ENCODE measurements at places on chromosomes 13 and 19.
A peak's percentile ranks its signal among the peaks of the same experiment; 100 is the strongest.

DNA sequence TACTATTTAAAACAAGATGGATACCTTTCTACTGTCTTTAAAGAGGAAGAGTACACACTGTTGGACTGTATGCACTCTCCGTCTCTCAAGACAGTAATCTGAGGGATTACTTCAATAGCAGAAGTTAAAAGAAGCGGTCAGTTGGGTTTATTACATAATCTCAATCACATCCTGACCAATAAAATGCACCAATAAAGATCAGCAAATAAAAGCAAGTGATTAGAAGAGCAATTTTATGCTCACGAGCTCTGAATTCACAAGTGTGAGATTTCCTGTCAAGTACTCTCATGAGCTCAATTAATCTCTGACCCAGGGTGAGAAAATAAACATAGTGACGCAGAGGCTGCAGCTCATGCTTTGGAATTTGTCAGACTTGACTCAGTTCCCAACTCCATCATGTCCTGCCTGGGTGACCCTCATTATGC is 12.2 kb downstream of the ABCC4 start:
- DNase-seq, result no peak

DNA sequence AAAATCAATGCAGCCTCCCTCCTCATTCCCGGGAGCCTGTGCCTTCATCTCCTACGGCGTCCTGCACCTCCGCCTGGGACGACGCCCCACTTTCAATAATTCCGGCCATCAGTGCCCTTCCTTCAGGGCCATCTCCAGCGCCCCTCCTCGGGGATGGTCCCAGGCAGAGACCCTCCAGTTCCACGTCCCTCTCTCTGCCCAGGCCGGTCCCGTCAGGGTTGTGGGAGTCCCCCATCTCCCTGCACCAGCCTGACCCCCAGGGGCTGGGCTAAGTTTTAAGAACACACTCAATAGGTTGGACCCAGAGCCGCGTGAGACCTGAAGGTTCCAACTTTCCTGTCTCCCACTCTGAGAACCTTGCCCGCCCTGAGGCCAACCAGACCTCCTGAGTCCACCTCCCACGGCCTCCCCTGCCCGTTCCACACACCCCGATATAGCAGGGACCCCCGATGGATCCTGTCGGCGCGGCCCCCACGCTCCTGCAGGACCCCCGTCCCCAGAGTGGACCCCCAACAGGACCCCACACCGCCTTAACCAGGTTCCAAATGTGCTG is 646 bp downstream of the TMEM161A start:
- DNase-seq, result no peak

DNA sequence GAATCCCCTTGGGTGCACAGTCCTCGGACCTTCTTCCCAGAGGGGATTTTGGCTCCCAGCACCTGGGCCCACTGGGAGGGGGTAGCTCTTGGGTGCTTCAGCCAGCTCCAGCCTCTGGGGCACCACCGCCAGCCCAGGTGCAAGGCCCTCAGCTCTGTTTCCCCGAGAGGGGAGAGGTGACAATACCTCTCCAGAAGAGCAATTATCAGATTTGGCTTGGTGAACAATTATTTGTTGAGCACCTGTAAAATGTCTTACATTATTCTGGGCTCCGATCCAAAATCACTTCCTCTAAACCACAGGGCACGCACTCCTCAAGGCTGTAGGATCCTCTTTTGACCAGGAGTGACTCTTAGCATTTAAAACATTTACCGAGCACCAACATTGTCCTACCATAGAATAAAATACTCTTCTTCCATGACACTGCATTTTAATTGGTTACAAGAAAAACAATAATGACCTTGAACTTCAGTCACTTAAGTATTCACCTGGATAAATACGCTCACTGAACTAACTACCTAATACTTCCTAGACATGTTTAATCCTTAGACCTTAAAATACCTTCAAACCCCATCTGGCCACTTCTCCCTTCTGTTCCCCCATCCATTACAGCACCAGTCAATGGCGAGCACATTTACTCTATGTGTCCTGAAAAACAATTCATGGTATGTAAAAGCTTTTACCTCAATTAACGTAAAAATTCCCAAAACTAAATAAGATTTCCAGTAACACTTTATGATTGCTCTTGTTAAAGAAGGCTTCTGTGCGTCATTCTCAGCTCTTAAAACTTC is 54.8 kb downstream of the ABCC4 start:
- DNase-seq, result no peak

GRCh38 chr13:46015366-46015765 is 37.2 kb downstream of the ZC3H13 start:
- no peak for DNase-seq

DNA sequence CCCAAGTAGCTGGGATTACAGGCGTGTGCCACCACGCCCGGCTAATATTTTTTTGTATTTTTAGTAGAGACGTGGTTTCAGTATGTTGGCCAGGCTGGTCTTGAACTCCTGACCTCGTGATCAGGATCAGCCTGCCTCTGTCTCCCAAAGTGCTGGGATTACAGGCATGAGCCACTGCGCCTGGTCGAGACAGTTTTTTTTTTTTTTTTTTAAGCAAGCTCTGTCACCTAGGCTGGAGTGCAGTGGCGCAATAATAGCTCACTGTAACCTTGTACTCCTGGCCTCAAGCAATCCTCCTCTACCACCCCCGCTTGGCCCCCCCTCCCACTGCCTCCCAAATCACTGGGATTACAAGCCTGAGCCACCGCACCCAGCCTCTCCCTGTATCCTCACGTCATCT is 6.4 kb upstream of the MAP2K7 start:
- no peak for DNase-seq

- no peak for DNase-seq
Observed at GRCh38 chr13:34174671-34175145, 356.8 kb downstream of the RFC3 start.

DNA sequence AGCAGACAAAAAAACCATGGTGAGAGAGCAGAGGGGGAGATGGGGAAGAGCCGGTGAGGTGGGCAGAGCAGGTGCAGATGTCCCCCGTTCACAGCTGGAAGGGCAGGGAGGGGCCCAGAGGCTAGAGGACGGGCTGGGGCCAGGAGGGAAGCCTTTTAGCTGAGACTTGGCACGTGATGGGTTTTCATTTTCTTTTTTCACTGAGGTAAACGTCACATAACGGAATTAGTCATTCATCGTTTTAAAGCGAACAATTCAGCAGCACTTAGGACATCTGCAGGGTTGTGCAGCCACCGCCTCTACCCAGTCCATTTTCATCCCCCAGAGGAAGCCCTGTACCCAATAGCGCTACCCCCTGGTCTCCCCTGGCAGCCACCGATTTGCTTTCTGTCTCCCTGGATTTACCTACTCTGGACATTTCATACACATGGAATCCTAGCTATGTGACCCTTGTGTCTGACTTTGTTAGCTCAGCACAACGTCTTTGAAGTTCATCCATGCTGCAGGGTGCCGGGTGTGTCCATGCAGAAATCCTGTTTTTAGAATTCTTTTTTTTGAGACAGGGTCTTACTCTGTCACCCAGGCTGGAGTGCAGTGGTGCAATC is 16.0 kb upstream of the EMC10 start:
- DNase-seq, result no peak

GRCh38 chr13:94608586-94608985 is 6.9 kb downstream of the GPR180 start:
- DNase-seq, result no peak

- DNase-seq, result no peak
Observed at GRCh38 chr13:73136776-73137175, 78.0 kb downstream of the KLF5 start.

DNA sequence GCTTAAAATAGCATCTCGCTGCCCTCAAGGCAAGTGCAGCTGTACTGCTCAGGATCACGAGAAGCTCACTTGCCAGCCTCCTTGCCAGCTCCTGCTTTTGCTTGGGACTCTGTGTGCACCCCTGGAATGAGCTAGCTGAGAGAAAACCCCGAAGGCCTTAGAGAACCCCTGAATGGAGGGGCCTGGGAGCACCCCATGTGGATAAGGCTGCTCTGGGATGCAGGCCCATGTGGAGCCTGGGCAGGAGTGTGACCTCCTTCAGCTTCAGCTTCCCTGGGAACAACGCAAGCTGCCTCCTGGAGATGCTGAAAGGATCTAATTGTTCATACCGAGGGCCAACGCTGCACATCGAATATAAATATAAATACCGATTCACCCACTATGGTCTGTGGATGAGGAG is 109.2 kb downstream of the HSPH1 start:
- no peak for DNase-seq

DNA sequence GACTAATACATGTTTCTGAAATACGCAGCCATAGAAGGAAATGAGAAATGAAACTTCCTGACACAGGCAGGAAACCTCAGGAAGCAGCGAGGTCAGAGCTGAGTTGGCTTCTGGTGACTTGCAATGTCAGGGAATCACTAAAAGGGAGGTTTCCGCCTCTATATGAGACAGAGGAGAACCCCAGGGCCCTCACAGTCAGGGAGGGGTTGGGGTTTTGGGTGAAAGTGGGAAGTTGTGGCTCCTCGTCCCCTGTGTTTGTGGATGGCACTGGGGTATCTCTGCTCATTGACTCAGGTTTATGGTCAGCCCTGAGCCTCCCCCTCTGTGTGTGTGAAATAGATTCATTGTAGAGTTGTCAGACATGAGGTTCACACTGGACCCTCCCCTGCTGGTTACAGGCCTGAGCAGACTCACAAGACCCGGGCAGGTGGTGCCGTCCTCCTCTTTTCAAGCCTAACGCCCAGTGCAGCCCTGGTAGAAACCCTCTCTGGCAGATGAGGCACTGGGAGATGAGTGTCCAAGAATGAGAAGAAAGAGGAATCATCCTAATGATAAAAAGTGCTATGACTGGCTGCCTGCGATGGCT is 5.5 kb upstream of the LILRA6 start:
- no peak for DNase-seq

DNA sequence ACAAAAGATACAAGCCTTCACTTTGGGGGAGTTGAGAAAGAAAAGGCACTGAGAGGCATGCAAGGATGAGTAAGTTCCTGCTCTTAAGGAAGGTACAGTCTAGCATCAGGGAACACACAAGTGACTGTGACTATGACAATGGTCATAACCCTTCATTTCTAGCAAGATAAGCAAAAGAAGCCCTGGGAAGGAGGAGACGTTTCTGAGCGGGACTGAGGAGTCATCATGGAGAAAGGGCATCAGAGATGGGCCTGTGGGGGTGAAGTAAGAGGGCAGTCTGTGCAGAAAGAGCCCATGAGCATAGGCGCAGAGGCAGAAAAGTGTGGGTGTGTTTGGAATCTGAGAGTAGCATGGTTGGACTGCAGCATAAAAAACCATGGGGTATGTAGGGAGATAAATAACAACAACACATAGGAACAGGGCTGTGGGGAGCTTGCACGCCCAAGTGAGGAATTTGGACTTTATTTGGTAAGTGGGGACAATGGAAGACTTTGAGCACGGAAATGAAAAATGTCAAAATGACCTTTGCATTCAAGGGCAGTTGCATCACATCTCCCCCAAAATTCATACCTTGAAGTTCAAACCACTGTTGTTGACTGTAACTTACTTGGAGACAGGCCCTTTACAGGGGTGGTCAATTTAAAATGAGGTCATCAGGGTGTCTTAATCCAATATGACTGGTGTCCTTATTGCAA is 86.7 kb downstream of the MBNL2 start:
- no peak for DNase-seq

- DNase-seq, result no peak
Observed at GRCh38 chr13:110132225-110132982, 174.6 kb downstream of the COL4A1 start.

- DNase-seq, result no peak
Observed at GRCh38 chr19:5586300-5587070, 18.7 kb upstream of the TINCR start.

DNA sequence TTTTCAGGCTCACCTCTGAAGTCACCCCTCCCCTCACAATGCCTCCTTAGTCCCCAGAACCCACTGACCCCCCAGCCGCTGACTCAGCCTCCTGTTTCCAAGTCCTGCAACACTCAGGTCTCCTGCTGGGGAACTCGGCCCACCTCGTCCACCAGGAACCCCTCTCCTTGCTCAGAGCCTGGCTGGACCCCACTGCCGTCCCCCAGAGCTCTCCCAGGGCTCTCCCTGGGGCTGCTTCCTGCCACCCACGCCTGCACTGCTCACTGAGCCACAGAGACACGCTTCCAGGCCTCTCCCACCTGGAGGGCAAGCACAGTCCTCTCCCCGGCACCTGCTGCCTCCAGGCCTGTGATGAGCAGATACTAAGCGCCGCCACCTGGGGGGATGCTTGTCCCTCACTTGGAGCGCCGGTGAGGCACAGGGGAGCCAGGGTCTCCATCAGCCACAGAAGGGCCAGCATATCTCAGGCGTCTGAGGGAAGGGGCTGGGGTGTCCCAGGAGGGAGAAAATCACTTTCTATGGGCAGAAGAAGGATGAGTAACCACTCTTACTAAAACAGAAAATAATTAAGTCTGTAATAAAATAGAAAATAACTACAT is 53.8 kb downstream of the KLF2 start:
- DNase-seq, result no peak

GRCh38 chr13:64234255-64234654 is 2818.6 kb upstream of the PCDH20 start:
- no peak for DNase-seq

- DNase-seq, result no peak
Observed at GRCh38 chr13:51019026-51019425, 92.0 kb downstream of the C13orf42 start.

DNA sequence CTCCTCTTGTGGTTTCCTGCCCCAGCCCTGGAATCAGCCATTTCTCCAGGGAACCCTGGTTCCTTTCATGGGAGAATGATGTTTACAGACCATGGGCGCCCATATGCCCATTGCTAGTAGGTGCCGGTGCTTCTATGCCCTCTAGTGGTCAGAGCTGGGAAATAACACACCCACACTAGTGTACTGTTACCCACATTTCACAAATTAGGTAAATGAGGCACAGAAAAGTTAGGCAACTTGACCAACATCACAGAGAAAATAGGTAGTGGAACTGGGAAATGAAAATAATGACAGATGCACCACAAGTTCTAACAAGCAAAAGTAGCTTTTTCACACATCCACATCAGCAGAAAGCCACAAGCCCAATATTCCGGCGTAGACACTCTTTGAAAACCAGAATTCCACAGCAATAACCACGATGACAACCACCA is 1.3 kb upstream of the CEACAM3 start:
- DNase-seq, result peak; percentile 55

DNA sequence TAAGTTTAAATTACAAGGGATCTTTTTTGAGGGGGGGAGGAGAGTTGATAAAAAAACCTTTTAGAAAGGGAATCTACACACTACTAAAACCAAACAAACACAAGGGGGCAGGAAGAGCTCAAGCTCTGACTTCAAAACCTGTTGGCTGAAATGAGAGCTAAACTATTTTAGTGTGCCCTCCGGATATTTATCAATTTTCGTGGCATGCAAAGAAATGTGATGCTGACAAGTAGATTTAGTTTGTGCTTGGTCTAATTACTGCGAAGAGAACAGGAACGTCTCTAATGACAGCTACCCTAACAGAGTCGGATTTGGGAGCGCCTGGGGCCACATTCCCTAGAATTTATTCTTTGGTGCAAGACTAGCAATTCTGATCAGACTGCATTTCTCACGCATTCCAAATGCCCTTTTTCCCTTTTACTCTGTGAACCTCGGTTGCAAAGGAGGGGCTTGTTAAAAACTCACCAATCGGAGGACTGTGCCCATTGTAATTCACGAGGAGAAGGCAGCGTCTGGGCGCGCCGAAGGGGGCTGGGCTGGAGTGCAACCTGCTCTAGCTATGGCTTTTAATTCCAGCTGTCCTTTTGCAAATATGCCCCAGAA is 802 bp upstream of the FREM2 start:
- DNase-seq, result no peak

Measured in activated CD4-positive, alpha-beta T cell treated with anti-CD3 and anti-CD28 coated beads, Interleukin-2, amount 50 U/mL, for 1 hour (primary cell).